ENCODE measurements at places on chromosomes 2 and 18.

GRCh38 chr2:120823551-120823950, 87.9 kb downstream of the GLI2 start:
- no peak for DNase-seq

GRCh38 chr18:52716973-52717372, 377.0 kb downstream of the DCC start:
- DNase-seq: no peak

DNA sequence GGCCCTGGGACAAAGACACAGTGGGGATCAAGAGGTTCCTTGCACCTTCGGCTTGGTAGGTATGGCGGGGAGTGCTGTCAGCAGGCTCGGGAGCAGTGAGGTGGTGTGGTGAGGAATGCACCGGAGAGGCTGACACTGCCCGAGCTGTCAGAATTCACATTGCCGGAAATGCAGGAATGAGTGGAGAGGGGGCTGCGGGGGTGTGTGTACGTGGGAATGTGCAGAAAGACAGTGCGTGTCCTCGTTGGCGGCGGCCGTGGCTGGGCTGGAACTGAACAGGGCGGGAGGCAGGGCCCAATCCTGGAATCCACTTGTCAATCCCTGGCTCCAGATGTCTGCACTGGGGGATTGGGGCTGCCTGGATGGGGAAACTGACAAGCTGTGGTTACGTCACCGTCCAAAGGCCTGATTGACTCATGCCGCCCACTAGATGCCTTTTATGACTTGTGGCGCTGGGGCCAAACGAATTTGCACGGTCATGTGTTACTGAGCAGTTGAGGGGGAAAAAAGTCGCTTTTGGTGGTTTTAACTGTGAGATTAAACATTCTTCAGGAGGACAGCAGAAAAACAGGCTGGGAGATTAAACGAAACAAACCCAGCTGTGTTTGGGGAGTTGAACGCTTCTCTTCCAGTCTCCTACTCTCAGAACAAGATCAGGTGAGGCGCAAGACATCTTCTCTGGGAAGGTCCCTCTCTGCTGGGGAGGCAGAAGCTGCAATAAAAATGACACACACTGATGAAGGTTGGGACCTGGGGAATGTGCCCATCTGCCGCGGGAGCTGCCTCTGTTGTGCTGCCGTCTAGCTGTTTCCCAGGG, 189.4 kb upstream of the GLI2 start:
- DNase-seq: no peak

GRCh38 chr2:29241955-29242565, 126.8 kb downstream of the CLIP4 start:
- DNase-seq: no peak

DNA sequence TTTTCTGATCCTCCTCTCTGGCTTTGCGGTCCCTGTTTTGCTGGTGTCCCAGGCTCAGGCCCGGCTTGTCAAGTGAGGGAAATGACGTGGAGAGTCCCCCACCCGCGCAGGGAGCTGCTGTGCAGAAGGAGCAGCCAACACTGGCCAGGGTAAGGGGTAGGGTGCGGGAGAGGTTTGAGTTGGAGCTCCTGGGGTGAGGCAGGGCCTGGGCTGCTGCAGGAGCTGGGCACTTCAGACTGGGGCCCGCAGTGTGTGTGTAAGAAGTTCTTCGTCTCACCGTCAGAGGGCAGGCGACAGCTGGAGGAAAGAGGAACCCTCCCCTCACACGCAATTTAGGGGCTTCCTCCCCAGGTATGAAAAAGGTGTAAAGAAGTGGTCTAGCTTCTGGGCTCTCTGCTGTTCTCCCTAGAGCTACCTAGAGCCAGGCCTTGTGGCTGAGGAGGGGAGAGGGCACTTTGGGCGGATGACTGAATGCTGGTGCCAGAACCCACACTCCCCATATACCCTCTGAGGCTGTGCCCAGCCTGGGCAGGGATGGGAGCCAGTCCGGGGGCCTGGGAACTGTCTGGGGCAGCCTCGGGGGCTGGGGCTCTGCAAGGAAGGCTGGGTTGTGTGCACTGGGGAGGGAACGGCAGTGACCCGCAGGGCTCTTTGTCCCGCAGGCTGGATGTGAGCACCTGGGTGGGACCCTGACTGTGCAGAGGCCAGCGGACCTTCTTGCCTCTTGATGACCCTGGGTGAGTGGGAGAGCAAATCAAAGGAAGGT, 11.8 kb downstream of the CELF4 start:
- DNase-seq: no peak

DNA sequence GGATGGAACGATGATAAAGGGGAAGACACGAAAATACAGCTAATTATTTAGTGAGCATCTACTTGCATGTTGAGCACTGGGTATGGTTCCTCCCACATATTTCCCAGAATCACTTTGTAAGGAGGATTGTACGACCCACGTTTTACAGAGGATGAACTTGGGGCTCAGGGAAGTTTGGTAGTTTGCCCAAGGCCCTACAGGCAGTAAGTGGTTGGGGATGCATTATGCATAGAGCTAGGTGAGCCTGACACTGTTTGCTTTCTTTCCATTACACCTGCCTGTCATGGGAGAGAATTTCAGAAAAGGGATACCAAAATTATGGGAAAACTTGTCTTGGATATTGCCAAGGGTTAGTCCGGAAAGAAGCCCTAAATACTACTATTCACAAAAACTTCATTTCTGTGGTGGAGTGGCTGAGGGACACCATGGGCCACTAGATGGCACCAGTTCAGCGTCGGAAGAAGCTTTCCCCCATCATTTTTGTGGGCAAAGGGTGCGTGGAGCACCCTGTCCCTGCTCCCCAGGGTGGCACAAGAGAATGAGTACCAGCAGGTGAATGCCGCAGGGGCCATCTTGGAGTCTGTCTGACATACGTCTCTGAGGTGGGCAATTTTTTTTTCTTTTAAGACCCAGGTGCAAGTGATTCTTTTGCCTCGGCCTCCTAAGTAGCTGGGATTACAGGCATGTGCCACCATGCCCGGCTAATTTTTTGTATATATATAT, 23.5 kb upstream of the C18orf32 start:
- peak; percentile 14 for DNase-seq

DNA sequence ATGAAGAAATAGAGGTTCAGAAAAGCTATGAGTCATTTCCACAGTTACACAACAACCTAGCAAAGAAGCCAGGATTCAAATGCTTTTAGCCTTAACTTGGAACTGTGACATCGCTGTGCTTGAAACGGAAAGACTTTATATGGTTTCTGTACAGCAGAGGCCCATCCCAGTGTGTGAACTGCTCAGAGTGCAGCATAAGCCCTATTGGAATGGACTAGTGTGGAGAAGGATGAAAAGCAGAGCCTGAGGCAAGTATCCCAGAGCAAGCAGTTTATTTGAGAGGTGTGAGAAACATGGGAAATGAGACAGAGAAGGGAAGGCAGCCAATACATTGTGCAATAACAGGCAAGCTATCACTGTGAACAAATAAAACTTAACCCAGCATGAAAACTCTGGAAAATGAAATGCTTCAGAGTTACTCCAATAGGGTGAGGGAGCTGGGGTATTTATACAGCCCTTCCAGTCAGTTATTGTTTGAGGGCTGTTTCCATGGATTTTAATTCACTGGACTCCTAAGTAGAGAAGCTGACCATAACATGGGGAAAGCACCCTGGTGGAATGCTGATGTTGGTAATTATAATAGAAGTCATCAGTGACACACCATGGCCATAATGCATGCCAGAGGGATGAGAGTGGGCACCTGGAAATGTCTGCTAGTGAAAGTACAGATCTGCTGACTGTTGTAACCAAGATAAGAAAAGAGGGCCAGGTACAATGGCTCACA, 254.0 kb upstream of the POU3F3 start:
- no peak for DNase-seq

- no peak for DNase-seq
Measured at GRCh38 chr2:185335879-185336278, 402.7 kb upstream of the FSIP2 start.

GRCh38 chr2:121588357-121588756, 57.7 kb downstream of the RNU4ATAC start:
- DNase-seq: no peak

All from NCI-H1048 (cell line).